Activated CD8-positive, alpha-beta T cell treated with anti-CD3 and anti-CD28 coated beads for 36 hours (primary cell): ENCODE measurements at places on chromosomes 3 and 15.

DNA sequence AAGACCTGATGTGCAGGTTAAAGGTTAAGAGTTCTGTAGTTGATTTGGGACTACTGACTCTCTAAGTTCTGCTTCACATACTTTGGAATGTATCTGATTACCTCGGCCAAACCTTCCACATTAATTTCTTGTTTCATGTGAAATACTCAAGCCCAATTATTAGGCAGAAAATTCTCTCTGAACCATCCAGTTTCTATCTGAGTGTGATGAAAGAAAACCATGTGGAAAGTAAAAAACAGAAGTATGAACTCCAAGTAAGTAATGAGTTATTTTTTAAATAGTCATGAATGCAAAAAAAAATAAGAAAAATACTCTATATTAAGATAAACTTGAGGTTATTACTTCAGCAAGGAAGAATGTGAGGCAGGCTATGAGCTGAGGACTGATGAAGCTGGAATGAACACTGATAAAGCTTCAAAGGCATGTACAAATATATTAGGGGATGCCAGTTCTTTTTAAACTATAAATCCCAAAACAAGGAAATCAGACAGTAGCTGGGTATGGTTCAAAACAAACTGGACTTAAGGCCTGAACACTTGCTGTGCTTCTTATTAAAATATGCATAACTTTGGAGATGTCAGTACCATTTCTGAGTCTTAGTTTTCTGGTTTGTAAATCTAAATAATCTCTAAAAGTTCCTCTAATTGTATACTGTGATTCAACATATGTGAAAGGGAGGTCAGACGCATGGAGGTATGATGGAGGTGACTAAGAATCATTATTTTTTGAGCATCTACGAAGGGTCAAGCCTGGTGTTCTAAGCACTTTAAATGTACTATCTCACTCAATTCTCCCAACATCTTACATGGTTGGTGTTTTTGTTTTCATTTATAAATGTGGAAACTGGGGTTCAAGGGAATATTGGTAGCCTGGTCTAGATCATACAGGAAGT lies 59.6 kb downstream of the COL6A6 start:
- no peak for DNase-seq

DNA sequence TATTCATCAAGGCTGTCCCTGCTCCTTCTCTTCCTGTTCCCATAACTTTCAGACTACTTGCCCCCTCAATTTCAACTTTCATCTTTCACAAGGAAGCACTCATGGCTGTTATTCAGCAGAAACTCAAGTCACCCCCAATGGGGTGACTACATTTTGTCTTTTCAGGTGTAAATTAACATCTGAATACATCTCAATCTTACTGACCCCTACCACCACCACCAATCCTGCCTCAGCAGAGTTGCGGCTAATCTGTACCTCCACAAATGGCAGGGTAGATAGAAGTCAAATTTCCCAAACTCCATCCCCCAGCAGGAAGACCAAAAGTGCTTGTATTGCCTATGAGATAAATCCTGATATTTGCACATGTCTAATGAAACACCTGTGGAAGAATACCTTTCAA lies 19.2 kb downstream of the SOX2 start:
- DNase-seq, result no peak

DNA sequence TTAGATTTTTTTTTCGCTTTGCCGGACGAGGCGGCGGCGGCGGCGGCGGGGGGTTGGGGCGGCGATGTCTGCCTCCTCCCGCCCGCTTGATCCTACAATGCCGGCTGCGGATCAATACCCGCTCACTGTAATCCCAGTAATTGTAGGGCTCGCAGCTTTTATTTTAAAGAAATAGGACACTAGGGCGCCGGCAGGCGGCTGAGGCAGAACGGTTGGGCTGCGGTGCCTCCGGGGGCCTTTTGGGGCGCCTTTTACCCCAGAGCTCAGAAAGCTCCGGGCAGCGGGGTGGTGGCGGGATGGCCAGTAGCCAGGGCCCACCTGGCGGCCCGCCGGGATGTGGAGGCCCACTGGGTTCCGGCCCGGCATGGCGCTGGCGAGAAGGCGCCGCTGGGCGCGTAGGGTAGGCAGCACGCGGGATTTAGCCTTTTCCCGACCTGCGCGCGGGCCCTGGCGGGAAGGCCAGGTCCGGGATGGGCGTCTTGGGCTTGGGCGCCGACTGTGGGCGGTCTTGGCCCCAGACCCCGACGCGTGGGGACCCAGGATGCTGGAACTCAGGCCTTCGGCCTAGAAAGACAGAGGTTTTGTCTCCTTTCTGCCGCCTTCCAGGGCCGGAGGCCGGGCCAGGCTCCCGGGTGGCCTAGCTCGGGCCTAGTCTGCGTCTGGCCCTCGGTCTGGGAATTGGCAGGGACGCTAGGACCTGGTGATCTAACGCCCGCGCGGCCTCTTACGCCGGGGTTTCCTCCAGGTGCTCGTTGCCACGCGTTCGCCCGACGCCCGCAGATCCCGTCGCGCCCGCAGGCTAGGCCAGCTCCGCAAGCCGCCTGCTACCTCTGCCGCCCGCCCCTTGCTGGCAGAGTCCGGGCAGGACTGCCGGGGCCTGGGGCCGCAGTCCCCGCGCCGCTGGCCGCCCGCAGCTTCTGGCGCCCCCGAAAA lies 15.5 kb upstream of the ONECUT1 start:
- DNase-seq, result no peak

GRCh38 chr3:41247055-41248004 lies 48.0 kb downstream of the CTNNB1 start:
- DNase-seq, result no peak

- DNase-seq, result no peak
Measured at GRCh38 chr15:91938136-91938535, 84.6 kb downstream of the SLCO3A1 start.

DNA sequence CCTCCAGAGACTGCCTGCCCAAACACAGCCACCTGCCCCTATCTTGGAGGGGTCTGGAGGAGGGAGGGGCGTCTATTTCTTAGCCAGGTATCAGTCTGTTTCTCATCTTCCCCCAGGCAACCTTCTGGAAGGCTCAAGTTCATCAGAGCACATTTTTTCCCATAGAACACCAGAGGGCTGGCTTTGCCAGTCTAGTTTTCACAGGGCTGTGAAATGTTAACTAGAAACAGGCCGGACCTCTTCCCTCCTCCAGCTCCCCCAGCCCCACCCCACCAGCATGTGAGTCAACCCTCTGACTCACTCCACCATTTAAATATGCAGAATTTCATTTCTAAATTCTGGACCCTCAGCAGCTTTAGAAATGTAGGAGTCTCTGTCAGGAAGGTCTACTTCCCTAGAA lies 66.9 kb downstream of the SLCO2A1 start:
- DNase-seq, result no peak

DNA sequence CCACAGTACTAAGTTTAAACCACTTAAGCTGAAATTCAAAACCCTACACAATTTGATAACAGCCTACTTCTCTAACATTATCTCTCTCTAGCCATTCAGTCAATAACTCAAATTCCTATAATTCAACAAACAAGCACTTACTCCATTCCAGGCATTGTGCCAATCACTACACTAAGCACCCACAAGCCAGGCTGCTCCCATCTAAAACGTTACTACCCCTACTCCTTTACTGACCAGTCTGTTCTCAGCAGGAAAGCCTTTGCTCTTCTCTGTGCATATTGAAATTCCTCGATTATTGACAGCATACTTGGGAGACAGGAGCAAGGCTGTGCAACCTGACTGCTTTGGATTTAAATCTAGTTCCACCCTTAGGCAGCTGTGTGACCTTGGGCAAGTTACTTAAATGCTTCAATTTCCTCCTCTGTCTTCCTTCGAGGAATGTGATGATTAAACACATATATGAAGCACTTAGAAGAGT lies 177.2 kb upstream of the THBS1 start:
- no peak for DNase-seq

DNA sequence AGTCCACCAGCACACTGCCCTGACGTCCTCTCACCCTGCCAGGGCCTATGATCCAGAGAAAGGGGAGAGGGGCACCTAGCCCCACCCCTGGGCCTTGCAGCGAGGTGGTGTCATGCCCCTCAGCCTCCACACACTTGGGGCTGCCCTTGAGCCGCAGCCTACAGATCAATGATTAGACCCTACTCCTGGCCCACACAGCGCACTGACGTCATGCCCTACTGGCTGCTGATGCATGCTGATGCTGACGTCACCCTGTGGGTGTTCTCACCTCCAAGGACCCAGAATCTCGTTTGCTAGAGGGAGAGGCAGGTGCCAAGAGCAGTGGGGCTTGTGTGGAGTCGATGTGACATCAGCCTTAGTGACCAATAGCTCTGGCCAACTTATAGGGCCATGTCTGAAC lies 18.0 kb downstream of the ARL14 start:
- DNase-seq, result no peak

GRCh38 chr3:191094057-191094845 lies 104.8 kb upstream of the OSTN start:
- no peak for DNase-seq

DNA sequence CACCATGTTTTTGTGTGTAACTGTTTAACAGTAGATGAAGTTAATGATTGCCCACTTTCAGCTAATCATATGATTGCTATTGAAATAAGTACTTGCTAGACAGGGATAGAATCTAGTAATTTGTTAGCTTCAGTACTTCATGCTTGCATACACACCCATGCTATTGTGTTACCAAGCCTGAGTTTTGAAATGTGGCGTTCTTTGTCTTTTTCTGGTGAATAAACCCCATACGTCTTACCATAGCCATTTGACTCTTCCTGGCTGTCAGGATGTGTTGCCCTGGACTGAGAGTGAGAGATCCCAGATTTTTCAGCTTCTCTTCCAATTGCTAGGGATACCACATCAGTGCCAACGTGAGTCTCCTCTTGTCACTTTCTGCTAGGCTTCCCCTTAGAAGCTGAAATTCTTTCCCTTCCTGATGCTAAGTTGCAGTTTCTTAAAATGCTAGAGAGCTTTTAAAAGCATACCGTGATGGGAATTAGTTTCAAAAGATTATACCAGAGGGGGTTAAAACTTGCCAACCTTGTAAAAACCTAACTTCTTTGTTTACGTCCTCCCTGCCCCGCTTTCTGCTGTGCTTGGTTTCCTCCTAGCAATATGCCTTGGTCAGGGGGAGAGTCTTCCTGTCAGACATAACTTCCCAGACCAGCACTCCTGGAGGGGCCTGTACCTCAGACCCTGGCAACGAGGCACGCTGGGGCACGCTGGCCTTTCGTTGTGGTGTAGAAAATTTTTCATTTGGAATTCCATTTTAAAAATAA lies 62.9 kb upstream of the ULK4 start:
- no peak for DNase-seq

- no peak for DNase-seq
Measured at GRCh38 chr15:96311256-96311955, 19.1 kb upstream of the NR2F2 start.

GRCh38 chr15:76073554-76073953 lies 13.8 kb downstream of the TMEM266 start:
- no peak for DNase-seq

DNA sequence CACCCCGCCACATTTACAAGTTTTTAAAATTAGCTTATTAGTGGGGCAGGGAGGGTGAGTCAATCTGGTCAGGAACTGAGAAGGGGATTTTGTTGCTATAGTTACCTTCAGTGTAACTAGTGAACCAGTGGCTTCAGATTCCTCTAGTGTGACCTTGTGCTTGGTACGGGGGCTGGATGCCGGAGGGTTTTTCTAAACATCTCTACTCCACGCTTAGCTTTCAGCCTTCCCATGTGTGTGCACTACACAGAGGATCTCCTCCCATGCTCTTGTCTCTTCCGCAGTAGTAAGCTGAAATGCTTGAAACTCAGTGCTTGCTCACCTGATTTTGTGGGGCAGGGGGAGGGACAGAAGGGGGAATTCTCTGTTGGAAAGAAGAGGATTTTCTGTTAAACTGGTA lies 67.9 kb upstream of the AKAP13 start:
- peak; percentile 44 for DNase-seq

- no peak for DNase-seq
Measured at GRCh38 chr3:194028434-194029004, 107.4 kb upstream of the HES1 start.

- DNase-seq, result no peak
Measured at GRCh38 chr3:33456756-33457155, 16.6 kb upstream of the UBP1 start.

DNA sequence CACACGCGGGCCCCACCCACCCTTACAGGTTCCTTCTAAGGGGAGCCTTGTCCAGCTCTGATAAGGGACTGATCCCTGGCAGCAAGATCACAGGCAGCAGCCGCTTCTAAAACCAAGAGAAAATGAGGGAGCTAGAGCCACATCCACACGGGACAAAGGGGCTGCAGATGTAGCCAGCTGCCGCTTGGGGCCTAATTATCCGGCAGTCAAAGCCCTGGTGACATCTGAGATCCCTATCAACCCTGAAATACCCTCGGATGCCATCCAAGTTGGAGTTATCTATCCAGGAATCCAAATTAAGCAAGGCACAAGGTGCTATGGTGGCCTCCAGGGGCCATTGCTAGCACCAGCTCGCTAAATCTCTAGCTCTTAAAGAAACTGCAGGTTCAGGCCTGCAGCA lies 248.3 kb downstream of the VPS13C start:
- no peak for DNase-seq

DNA sequence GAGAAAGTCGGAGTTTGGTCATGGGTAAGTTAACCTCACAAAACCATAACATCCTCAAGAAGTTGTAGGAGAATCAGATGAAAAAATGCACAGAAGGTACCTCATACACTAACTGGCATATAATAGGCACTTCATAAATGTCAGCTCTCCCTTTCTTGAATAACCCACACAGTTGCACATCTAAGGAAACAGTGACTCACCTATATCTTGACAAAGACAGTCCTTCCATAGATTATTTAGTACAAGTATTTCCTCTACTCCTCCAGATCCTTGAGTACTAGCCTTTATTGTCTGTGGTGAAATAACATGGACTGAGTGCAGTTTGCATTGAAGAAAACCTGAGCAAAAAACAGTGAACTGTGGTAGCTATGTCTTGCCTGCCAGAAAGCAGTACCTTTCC lies 46.6 kb downstream of the MAGI1 start:
- DNase-seq, result no peak

DNA sequence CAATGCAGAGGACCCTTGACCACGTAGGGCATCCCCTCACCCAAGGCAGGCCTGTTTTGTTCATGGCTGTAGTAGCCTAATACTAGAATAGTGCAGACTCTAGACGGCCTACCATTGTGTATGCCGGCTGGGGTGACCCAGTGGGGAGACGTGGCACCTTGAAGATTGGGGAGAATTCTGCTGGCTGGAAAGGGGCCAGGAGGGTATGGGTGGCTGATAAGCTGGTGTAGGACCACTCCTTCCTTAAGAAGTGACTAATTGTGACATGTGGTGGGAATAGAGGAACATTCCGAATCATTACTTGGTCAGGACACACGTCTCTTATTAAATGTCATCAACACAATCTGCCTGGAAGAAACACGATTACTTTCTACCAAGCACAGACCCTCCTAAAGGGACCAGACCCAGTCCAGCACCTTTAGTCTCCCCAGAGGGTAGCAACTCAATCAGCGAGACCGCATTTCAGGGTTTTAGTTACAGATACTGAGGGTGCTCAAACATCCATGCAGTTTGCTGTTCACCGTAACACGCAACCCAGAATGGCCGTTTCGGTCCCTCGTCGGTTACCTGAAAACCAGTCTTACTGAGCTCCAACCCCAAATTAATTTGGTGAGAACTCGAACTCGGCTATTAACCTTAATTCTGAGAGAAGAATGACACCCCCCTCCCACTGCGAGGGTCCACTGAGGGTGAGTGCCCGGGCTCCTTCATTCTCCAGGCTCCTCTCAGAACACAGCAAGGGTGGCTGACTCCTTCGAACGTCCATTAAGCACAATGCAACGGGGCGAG lies 1.6 kb upstream of the KLF13 start:
- no peak for DNase-seq

GRCh38 chr3:160981217-160981938 lies 123.8 kb downstream of the B3GALNT1 start:
- DNase-seq, result peak; percentile 73
